CD4-positive, alpha-beta T cell treated with Interleukin-2 at 100 ng/mL for 4 hours (primary cell): ENCODE measurements at places on chromosomes 3 and 15.

GRCh38 chr3:112769286-112769978 is 77.2 kb downstream of the CD200R1L start:
- DNase-seq: no peak

GRCh38 chr3:1026395-1026794 is 66.4 kb upstream of the CNTN6 start:
- DNase-seq: no peak

DNA sequence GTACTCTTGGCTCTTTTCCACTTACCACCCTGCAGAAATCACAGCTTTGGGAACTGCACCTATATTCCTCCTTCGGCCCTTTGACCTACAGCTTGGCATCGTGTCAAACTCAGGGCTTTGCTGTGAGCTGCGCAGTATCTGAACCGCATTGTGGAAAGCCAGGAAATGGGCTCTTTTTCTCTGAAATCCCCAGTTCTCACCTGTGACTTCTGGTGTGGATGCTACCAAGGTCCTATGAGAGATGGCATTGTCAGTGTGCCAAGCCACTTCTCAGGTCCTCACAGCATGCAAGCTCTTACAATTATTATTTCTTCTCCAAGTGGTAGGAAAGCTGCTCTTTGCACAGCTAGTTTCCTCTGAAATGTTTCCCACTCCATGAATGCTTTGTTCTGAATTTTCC is 450.6 kb upstream of the TBL1XR1 start:
- DNase-seq: peak; percentile 56

GRCh38 chr3:194682189-194682693 is 3.4 kb upstream of the FAM43A start:
- DNase-seq: no peak

GRCh38 chr15:101204739-101205535 is 46.9 kb downstream of the CHSY1 start:
- DNase-seq: no peak

GRCh38 chr15:85743392-85744055 is 51.2 kb downstream of the KLHL25 start:
- no peak for DNase-seq

GRCh38 chr15:42059661-42060476 is 34.5 kb downstream of the PLA2G4D start:
- DNase-seq: peak; percentile 76

DNA sequence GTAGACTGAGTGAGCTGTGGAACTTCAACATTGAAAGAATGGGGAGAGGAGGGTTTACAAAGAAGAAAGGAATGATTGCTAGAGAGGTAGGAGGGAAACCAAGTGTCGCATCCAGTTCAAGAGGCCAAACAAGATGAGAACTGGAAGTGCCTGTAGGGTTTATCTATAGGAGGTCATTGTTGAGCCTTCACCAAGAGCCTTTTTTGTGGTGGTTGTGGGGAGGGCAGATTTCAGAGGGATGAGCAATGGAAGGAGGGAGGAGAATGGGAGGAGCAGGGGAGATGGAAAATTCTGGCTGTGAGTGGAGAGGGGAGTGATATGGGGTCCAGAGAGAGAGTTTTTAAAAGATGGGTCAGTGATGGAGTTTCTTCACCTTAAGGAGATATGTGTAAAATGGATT is 8.5 kb downstream of the PDIA5 start:
- DNase-seq: no peak

- DNase-seq: no peak
Measured at GRCh38 chr3:14121859-14122258, 2.8 kb downstream of the CHCHD4 start.

GRCh38 chr15:79378394-79379109 is 53.6 kb upstream of the MINAR1 start:
- DNase-seq: no peak

GRCh38 chr3:161208931-161209330 is 12.2 kb upstream of the NMD3 start:
- no peak for DNase-seq

DNA sequence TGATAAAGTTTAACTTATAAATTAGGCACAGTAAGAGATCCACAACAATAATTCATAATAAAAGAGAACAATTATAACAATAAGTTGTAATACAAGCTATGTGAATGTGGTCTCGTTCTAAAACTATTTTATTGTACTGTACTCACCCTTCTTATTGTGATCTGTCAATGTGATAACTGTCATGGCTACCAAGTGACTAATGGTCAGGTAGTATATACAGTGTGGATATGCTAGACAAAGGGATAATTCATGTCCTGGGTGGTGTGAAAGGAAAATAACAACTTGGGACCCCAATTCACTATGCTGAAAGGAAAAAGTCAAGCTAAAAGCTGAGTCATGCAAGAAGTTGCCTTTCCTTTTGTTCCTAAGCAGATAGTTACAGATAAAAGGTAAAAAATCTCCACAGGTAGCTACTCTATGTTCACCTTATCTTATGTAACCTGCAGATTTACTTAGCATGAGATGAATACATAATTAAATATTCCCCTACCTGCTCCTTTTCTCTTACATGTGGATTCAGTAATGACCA is 10.7 kb upstream of the CYP8B1 start:
- no peak for DNase-seq

DNA sequence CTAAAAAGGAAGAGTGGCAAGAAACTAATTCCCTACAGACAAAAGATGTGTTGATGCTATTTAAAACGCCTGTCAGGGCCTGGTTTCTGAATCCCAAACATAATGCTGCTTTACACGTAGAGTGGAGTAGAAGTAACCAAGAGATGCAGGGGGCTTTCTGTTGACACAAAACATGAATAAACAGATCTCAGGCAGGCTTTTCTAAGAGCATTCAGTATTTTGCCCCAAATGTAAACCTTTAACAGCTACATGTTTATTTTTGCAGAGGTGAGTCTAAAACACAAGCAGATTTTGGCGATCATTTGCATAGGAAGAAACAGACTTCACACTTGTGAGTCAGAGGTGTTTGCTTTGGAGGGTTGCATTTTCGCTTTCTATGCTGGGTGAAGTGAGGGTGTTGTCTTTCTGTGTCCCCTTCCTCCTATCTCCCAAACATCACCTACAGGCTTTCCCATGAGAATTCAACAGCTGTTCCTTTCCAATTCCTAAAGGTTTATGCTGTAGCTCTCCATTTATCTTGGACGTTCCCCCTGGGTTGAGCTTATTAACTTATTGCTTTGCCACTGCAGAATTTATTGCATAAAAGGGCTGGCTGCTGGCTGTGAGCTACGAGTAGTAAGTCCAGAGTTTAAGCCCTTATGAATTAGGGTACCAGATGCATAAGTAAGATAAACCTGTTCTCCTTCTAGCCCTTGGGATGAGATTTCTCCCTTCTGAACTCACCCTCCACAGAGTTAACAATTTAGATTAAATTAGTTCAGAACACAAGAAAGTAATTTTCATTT is 156.7 kb downstream of the DIPK2A start:
- DNase-seq: peak; percentile 21

DNA sequence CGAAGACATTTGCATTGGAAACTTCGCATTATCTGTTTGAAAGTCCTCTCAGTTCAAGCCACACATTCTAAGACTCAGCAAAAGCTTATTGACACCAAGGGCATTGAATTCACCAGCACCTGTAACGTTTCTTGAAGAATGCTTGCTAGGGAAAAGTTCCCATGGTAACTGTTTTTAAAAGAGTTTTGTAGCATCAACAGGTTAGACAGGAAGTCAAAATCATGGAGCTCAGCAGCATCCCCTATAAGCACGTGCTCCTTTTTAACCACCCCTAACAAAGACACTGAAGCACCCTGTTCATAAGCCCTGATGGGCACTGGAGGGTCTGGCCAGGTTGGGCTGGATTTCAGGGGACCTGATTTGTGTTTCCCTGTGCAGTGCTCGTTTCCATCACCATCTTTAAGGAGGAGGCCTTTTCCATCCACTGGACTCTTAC is 229.7 kb upstream of the BHLHE40 start:
- no peak for DNase-seq

DNA sequence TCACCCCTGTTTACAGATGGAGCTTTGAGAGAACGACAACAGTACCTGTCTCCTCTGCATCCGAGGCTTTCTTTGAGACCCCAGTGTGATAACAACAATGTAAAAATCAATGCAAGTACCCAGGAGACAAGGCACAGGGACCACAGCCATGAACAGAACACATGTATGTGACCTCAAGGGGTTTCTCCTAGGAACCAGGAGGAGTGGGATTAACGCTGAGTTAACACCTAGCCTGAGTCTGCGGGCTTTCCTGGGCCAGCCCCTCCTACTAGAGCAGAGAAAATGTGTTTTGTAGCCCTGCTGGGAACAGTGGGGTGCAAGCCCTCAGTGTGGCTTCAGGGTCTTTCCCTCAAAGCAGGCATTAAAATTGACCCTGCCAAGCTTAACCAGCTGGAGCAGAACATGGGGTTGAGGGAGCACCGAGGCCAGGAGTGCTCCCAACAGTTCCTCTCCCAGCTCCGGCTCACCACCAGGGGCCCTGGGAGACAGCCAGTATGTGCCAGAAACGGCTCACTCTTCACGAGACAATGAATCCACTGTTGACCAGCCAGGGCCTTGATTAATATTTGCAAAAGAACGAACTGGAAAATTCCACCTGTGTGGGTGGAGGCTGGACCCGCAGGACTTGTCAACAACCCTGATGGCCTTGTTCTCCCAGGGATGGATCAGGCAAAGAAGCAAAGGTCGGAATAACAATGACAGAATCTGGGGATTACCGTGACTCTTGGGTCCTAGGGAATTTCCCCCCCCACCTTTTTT is 3.6 kb downstream of the CHDH start:
- DNase-seq: no peak

DNA sequence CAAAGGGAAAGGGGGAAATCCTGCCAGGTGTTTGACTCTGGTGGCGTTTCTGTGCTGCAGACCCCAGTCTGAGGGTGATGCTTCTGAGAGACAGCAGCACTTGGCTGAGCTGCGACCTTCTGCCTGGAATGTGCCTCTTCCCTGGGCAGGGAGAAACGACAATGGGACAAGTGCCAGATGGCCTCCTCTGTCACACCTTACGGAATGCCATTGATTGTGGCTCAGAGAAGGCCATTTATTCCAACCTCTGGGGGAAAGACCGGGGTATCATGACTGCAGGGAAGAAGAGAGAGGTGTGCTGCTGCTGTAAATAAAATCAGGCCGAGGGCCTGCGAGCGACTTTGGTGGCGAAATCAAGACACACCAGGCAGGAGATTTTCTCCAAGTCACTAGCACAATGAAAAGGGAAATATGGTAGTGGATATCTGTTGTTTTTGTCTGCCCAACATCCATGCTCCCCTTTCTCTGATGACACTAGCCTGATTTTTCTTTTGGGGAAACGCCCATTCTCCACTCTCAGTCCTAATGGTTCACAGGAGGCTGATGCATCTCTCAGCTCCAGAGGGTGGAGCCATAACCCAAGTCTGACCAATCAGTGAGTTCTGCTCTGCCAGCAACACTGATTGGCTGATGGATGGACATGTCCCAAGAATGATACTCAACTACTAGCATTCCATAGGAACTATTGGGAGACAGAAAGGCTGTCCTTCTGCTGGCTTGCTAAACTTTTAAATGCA is 336.1 kb downstream of the FOXP1 start:
- peak; percentile 11 for DNase-seq
